ENCODE measurements at places on chromosomes 3 and 15. TPM values are rescaled to one million over a fixed set of nuclear protein-coding genes. Genes with fewer than 3 reads are reported as not detected.

Gene CERS3
- under 0.01 TPM for total RNA-seq

Gene SLC2A2
- not detected for total RNA-seq

Gene FES
- 6.0 TPM for total RNA-seq

Gene PXYLP1
- total RNA-seq: 41.5 TPM

Gene VIPR1
- total RNA-seq: 0.46 TPM

Gene CCK
- 14.5 TPM for total RNA-seq

Gene SH2D7
- not detected for total RNA-seq

Gene GHRL
- not detected for total RNA-seq

Gene ARNT2
- 73.4 TPM for total RNA-seq

Gene CD86
- total RNA-seq: 1.8 TPM

Data from diencephalon (tissue), 1 donor.